ENCODE measurements at places on chromosomes 2 and 18. TPM values are rescaled to one million over a fixed set of nuclear protein-coding genes. Genes with fewer than 3 reads are reported as not detected.

GRCh38 chr18:39845106-39845505 is 2109.9 kb upstream of the PIK3C3 start:
- no peak for DNase-seq

DNA sequence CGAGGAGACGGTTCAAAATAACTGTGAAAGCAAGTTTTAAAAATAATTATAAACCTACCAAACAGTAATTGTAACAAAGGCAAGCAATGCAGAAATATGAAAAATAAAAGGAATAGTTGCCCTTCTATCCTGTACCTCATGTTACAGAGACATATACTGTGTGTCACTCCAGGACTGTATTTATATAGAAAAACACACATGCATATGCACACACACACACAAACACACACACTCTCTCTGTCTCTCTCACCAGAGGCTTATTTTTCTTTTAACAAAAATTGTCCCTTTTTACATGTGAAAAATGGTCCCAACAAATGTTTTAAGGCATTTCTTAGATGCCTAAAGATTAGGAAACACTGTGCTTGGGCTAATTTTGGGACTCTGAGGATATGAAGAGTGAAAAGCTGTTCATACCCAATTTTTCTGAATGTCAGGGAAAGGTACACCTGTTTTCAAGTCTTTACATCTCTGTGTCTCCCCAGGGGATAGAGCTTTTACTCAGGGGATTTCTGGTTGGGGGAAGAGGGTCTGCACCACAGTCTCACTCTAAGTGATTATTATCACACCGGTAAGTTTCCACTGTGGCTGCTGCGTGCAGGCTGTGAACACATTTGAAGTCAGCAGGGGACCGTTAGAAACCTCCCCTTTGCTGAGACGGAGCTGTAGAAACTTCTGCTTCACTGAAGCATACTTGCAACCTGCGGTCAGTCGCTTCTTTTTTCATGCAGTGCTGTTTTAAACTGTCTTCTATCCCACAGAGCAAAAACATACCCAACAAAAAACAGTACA is 51.4 kb upstream of the SPAG16 start:
- no peak for DNase-seq

- DNase-seq, result no peak
Measured at GRCh38 chr2:20476950-20477349, 30.1 kb downstream of the RHOB start.

DNA sequence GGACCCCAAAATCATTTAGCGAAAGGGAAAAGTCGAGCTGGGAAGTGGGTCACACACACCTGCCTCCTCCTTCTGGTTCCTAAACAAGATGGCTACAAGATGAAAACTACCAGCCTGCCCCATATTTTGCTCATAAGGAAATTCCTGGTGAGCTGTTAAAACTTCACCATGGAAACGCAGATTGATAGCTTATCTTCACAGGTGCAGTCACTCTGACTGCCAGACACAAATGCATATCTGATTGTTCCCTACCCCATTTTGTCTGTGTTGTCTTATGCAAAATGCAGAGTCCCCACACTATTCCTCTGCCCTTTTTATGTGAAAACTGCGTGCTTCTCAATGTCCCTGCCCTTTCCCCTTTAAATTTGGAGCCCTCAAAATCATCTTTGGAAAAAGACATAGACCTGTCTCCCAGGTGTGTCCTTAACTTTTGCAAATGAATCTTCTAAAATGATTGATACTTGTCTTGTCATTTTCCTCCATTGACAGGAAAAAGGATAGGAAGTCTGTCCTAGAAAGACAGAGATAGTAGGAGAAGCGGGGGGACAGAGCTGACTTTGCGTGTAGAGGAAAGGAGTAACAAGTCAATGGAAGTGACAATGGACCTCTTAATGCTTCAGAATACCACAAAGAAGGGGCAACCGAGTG is 38.9 kb upstream of the THOC1 start:
- no peak for DNase-seq

DNA sequence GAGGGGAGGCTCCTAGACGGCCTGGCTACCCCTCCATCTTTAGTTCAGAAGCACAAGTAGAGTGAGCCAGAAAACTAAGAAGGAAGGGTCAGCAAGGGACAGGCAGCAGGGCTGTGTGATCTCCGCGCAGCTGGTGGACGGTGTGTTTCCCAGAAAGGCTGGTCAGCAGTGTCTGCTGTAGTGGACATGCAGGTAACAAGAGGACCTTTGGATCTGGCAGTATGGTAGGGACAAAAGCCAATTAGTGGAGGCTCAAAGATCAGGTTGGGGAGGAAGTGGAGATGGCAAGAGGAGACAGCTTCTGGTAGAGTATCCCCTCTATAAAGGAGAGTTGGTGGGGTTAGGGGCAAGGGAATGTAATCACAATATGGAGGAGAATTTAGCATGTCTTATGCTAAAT is 95.1 kb downstream of the NCK2 start:
- no peak for DNase-seq

The OTOS gene
- 1.5 TPM for polyA plus RNA-seq

The HOXD12 gene
- not detected for polyA plus RNA-seq

The RGPD3 gene
- 0.41 TPM for polyA plus RNA-seq

Measured in kidney (tissue), 22 donors.